ENCODE measurements at places on chromosomes 1 and 21.

GRCh38 chr21:35039595-35040289 is 9.4 kb downstream of the RUNX1 start:
- DNase-seq: no peak

- no peak for DNase-seq
Measured at GRCh38 chr1:50989694-50990093, 19.6 kb downstream of the CDKN2C start.

DNA sequence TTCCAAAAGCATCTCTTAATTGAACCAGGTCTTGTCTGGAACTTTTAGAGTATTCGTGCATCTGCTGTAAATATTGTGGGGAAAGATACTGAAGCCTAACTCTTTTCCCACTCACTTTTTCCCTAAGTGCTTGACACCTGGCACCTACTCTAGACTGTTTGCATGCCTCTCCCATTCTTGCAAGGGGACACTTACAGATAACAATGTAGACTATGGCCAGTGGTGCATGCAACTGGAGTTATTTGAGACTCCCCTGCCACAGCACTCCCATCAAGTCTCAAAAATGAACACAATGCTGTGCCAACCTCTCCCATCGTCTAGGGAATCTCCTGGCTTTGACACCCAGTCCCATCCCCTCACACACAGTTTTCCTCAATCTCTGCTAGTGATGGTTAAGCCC is 118.6 kb upstream of the ATP1B1 start:
- no peak for DNase-seq

DNA sequence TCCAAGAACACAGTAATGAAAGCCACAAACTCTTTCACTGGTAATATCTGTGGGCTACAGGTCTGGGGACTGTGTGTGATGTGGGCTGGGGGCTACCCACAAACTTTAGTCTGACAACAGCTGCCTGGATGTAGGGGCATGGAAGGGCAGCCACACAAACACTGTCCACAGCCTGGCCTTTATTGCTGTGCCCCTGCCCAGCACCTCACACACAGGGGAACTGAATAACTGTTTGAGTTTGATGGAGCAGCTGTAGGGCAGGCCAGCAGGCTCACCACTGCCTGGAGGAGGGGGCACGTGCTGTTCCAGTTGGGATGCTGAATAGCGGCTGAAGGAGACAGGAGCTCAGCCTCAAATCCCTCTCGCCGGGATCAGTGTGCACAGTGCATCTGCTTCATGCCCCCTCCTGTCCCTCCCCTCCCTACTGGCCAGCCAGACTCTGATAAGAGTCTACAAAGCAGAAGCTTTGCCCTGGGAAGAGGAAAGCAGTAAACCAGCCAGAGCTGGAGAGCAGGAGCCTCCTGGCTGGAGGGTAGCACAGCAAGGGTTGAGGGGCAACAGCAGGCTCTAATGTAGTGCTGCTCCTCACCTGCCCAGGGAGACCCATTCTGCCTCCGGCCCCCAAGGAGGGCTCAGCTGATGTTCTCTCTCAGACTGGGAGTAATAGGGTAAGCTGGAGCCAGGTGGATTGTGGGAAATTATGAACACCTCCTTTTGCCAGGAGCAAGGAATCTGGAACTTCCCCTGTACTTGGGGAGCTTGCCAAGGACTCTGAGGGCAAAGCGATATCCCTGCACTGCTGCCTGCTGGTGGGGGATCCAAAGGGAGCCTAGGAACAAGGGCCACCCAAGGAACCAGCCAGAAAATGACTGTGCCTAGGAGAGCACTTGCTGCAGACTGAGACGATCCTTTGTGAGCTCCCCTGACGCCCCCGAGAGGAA is 70.2 kb upstream of the GOLT1A start:
- DNase-seq: no peak

GRCh38 chr1:150552128-150552910 is 3.1 kb downstream of the ADAMTSL4 start:
- no peak for DNase-seq

DNA sequence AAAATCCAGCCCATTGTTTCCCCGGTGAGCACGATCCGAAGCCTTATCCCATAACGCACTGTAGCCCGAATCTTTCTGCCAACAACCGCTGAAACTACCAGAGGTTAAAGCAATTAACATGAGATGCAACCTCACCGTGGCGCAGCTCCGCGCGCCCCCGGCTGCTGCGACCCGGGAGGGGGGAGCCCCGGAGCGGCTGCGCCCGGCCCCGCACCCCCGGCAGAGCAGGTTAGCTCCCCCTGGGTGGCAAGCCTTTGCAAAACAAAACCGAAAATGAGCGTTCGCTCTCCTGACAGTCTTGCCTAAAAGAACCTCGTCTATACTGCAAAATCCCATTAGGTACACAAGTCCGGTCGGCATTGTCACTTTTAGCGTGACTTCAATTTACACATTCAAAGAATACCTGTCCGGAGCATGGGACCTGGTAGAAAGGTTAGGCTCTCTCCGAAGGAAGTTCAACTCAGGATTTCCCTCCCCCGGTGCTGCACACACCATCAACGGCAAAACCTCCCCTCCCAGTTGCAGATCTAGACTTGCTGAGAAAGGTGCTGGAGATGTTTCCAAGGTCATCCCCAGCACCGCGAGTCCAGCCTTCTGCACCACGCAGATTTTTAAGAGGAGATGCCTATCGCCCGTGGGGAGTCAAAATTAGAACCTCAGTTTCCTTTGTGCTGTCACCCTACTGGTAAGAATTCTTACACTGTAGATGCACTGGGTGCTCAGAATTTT is 107.5 kb downstream of the ZNF281 start:
- peak; percentile 65 for DNase-seq

DNA sequence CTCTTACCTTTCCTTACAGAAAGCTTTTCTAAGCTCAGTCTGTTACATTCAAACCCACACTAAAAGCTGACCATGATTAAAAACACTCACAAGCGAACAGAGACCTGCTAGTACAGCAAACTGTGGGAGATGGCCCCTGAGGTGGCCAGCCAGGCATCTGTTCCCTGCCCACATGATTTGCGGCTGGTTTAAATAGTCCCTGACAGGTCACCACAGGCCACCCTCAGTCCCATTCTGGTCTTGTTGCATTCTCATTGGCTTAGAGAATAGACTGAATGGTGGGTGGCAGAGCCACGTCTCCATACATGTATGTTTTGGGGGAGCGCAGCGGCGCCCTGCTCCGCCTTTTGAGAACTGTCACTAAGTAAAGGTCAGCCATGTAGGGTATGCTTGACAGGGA is 2.3 kb upstream of the ACTA1 start:
- no peak for DNase-seq
